ENCODE measurements at places on chromosomes 7 and 10. TPM values are rescaled to one million over a fixed set of nuclear protein-coding genes. Genes with fewer than 3 reads are reported as not detected.
A peak's percentile ranks its signal among the peaks of the same experiment; 100 is the strongest.

DNA sequence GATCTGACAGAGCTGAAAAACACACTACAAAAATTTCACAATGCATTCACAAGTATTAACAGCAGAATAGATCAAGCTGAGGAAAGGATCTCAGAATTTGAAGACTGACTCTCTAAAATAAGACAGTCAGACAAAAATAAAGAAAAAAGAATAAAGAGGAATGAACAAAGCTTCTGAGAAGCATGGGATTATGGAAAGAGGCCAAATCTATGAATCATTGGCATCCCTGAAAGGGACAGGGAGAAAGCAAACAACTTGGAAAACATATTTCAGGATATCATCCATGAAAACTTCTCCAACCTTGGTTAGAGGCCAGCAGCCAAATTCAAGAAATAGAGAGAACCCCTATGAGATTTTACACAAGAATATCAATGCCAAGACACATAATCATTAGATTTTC is 804.8 kb upstream of the IGFBP3 start:
- DNase-seq: no peak

GRCh38 chr10:84196941-84197340 is 2.6 kb downstream of the CDHR1 start:
- DNase-seq: peak; percentile 88

DNA sequence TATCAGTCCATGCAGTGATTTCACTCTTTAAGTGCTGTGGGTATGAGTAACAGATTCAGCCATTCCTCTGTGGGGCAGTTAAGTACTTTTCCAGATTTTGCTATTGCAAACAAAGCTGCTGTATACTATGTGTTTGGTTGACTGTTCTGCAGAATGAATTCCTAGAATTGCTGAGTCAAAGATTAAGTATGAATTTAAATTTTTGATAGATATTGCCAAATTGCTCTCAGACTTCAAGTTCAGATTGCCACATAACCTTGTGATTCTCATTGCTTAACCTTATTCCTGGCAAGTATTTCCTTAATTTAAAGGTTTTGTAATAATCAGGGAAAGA is 21.6 kb upstream of the SAR1A start:
- DNase-seq: no peak

DNA sequence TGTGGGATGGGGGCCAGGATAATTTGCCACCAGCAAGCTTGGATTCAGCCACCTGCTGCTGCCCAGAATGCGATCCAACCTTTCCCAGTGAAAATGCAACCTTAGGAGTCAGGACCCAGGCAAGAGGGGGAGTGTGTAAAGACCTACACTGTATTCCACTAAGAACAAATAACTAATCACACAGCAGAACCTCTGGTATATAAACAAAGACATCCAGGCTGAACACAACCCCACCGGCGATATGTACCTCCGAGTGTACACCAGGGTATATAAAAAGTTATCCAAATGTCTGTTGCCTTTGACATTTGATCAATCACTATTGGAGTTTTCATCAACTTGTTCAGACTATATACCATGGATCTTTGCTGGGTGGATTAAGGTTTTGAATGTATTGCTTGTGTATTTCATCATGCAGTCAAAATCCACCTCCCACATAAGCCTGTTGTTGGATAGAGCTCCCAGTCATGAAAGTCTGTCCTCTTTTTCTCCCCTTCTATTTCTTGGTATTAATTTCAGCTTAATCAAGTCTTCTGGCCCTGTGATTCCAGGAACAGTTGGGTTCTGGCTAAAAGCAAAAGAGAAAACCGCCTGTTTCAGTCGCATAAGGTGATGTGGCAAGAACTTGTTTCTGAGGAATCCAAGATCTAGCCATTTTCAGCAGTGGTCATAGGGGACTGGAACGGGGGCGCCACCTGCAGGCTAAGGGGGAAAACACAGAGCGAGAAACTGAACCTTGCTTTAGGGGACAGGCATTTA is 290.7 kb downstream of the CCDC3 start:
- DNase-seq: peak; percentile 88

- DNase-seq: no peak
Measured at GRCh38 chr7:147311336-147311735, 1194.7 kb downstream of the CNTNAP2 start.

DNA sequence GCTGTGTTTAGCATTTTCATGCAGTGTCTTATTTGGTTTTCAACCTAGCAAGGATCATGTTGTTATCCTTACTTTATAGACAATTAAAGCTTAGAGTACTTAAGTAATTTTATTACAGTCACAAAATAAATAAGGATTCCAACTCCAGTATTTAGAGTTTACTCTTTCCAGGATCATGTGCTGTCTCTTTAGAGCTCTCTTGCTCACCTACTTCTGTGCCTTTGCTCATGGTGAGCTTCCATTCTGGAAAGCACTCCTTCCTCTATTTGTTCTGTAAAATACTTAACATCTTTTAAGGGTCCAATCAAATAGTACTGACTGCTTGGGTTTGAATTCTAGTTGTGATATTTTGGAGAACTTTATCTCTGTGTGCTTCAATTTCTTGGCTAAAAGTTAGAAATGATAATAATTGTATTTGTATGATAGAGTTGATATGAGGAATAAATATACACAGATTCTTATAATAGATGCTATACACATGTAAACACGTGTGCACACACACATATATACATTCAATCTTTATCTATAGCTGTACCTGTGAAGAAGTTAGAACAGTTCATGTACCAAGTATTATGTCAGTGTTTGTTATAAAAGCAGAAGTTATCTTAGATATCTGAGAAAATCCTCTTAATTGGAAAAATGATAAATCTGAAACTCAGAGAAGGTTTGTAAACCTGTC is 18.2 kb upstream of the CALCR start:
- DNase-seq: no peak

The CYP26C1 gene
- total RNA-seq: not detected

The RELN gene
- 3.5 TPM for total RNA-seq

The LMBR1 gene
- total RNA-seq: 60.9 TPM

The KLF14 gene
- total RNA-seq: not detected
